Fibroblast of skin of right biceps (primary cell): ENCODE measurements at places on chromosomes 2 and 18.

GRCh38 chr18:45792506-45793263 lies 32.8 kb upstream of the SIGLEC15 start:
- no peak for DNase-seq

DNA sequence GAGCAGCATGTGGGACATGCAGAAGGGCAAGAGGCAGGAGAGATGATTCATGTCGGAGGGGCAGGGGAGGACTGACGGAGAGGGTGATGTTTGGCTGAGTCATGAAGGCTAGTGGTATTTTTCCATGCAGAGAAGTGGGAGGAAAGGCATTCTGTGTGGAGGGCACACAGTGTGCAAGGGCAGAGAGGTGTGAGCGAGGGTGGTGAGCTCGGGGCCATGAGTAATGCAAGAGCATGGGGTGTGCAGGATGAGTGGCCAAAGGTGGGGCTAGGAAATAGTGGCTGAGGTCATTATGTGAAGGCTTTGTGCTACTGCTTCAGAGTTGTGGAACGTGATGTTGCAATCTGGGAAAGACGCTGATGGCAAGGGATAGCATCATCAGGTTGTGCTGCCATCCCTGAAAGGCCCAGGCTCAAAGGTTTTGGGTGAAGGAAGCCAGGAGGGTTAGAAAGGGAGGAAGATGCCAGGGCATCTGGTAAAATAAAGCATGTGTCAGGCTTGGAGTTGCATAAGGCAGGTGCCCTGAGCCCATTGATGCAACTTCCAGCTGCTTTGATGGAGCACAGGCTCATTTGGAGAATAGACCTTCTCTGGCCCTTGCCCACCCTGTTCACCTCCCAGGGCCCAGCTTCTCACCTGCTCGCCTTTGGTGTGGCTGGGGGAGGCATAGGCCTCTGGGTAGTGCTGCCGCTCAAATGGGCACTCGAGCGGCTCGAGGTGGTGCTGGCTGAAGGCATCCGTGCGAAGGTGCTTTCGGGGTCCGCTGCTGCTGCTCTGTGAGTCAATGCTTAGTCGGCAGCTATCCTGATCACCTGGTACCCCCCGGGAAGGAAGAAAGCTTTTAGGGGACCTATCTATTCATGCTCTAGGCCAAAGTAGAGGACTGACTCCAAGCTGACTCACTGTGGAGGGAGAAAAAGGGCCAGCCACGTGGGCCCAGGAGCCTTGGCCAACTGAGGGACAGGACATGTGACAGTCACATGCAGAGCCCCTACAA lies 37.5 kb downstream of the PAX8 start:
- DNase-seq, result peak; percentile 98

GRCh38 chr2:45696708-45697107 lies 45.2 kb downstream of the PRKCE start:
- no peak for DNase-seq

GRCh38 chr18:79322441-79322840 lies 73.3 kb upstream of the NFATC1 start:
- DNase-seq, result no peak

DNA sequence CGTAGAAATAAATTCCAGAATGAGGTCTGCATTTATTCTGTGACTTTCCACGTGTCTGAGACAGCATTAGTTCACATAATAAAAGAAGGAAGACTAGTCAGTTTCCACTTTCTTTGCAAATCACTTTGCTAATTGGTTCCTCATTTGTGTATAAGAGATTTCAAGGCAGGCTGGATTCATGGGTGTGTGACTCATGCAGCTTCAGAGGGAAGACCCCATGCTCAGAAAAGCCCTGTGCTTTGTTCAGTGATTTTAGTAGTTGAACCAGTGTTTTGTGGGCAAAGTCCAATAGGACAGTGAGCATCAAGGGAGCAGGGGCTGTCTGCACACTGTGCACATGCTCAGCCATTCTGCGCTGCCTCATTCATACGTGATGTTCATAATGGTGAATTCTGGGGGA lies 297.8 kb downstream of the DLGAP1 start:
- no peak for DNase-seq

GRCh38 chr2:147161746-147162145 lies 683.1 kb upstream of the ACVR2A start:
- no peak for DNase-seq
